ENCODE measurements at places on chromosomes 16 and 17.

DNA sequence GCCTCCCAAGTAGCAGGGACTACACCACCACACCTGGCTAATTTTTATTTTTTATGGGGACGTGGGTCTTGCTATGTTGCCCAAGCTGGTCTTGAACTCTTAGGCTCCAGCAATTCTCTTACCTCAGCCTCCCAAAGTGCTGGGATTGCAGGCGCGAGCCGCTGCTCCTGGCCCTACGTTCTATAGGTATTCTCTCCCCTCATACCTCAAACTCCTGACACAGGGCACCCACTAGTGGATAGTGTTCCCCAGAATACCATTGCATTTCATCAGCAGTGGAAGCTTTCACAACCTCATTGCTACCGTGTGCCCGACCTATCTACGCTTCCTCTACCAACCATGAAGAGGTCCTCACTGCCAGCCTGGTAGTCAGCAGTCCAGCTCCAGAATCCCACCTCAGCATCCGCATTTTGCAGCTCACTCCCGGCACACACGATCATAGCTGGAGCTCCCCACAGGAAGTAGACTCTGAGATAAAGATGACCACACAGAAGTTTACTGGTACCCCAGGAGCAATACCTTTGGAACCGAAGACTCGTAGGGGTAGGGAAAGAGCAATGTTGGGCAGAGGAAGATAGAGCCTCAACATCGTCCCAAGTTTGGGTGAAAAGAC is 9.3 kb downstream of the CTRB2 start:
- DNase-seq = no peak

- DNase-seq = no peak
These were observed 4.2 kb downstream of the RPL13 start for GRCh38 chr16:89564476-89565255.

DNA sequence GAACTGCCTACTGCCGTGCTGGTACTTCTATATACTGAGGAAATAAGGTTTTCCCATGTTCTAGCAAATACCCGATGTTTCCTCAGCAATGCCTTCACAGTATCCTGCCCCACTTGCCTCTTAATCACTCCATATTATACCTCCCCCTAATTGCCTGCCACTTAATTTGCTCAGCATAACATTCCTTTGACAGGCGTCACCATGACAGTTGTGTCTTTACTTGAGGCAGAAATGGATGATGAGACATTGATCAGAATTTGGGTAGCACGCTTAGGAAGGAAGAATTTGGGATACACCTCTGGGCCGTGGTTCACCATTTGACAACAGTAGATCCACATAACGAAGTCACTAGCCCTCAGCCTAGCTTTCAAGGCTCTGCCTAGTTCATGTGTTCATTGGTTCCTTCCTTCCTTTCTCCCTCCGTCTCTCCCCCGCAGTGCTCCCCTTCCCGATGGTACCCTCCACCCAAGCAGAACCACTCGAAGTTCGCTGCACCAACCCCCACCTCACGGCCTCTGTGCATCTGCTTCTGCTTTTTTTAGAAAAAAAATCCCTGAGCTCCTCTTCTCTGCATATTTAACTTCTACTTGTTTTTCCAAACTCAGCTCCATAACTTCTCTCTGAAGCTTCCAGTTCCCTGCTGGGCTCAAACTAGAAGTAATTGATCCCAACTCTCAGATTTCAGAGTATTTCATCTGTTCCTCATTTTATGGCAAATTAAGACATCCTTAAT is 19.4 kb downstream of the IQCK start:
- DNase-seq = no peak

DNA sequence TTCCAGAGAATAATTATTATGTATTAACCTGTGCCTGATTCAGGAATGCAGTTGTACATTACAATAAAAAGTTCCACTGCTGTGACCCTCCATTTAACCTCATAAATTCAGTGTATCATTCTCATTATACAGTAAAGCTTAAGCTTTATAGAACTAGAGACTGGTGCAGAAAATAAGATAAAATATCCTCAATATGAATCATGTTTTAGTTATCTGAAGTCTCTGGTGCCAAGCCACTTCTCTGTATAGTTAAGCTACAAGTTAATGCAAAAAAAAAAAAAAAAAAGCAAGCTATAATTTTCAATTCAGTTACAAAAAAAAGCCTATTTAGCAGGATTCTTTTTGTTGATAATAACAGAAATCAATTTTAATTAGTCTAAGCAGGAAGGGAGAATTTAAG is 22.4 kb upstream of the SMIM36 start:
- no peak for DNase-seq

GRCh38 chr16:9384141-9384540 is 292.7 kb downstream of the HAPSTR1 start:
- no peak for DNase-seq

- peak; percentile 42 for DNase-seq
These were observed 7.6 kb downstream of the UBALD2 start for GRCh38 chr17:76272541-76273444.

DNA sequence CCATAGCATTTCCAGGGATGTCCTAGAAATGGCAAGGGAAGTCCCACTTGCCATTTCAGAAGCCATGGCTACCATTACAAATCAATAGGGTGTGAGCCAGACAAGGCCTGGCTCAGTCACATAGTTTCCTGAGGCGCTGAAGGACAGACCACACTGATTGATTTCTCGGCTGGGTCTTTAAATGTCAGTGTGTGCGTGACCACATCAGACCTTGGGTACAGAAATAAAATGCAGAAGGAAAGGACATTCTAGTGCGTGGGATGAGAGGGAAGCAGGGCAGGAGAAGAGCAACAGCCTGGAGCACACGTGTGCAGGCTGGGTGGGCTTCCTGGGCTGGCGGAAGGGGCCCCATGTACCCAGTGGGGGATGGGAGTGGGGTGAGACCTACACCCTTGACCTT is 58.7 kb upstream of the LYRM9 start:
- no peak for DNase-seq

GRCh38 chr16:56547949-56548567 is 16.8 kb upstream of the MT4 start:
- DNase-seq = no peak

GRCh38 chr17:50279181-50279526 is 4.9 kb downstream of the TMEM92 start:
- no peak for DNase-seq

GRCh38 chr17:57938061-57938502 is 17.1 kb downstream of the CUEDC1 start:
- DNase-seq = no peak

- DNase-seq = no peak
These were observed 89.7 kb downstream of the MARCHF10 start for GRCh38 chr17:62718429-62718828.

GRCh38 chr16:17076092-17076754 is 394.5 kb downstream of the XYLT1 start:
- DNase-seq = no peak

- no peak for DNase-seq
These were observed 364.9 kb upstream of the PMFBP1 start for GRCh38 chr16:72536723-72537435.

DNA sequence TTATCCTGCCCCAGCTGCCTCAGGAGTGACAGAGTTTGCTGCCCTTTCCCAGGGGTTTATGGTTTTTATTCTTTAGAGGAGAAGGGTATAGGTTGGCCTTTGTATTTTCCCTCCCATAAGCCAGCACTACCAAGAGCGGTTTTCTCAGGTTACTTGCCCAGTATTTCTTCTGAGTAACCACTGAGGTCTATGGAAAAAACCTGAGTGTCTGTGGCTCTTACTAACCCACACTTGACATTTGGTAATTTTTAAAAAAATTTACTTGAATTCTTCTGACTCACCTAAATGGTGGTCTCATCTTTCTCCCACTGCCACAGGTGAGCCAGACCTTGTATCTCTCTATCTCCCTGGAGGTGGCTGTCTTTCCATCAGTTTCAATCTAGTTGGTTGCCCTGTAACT is 6.0 kb downstream of the SLC7A6 start:
- DNase-seq = no peak

DNA sequence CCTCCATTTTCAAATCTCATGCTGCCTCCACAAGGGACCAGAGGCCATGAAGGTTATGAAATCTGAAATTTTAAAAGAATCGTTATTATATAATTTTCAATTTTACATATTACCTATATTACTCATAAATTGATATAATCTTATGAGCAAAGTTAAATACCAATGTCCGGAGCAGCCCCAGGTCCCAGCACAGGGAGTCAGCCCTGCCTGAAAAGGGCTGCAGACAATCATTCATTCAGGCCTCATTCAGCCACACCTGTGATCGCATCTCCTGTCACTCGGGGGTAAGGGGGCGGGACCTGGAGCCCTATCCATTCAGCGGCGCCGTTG is 172.5 kb downstream of the AHSP start:
- no peak for DNase-seq

DNA sequence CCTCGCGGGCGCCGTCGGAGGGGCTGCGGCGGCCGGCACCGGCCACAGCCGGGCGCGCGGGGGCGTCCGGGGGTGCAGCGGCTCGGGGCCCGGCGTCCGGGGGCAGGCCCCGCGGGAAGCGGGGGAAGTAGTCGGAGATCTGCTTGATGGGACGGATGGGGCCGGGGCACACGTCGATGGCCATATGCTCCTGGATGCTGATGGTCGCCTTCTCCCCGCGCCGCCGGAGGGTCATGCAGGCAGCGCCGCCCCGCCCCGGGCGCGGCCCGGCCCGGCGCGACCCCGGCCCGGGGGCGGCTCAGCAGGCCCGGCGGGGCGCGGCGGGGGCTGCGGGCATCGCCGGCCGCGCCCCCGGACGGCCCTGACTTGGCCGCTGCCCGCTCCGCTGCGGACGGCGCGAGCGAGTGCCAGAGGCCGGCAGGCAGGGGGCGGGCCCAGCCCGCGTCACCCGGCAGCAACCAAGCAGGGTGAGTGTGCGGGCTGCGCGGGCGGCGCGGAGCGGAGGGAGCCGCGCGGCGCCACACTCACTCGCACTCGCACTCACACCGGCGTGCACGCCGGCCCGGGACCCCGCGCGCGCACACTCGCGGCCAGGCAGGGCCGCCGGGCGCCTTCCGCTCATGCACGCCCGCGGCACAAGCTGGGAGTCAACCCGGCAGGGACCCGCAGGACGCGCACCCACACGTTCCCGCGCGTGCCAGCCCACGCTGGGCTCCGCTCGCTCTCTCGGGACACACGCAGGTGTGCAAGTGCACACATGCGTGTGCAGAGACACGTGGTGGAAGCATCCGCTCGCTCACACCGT is at the start of gene DOC2B:
DOC2B (minus strand) TSS at position 406 of the 805 bp plus-strand sequence; CDS start at position 235, 171 bp downstream.
- DNase-seq = no peak

DNA sequence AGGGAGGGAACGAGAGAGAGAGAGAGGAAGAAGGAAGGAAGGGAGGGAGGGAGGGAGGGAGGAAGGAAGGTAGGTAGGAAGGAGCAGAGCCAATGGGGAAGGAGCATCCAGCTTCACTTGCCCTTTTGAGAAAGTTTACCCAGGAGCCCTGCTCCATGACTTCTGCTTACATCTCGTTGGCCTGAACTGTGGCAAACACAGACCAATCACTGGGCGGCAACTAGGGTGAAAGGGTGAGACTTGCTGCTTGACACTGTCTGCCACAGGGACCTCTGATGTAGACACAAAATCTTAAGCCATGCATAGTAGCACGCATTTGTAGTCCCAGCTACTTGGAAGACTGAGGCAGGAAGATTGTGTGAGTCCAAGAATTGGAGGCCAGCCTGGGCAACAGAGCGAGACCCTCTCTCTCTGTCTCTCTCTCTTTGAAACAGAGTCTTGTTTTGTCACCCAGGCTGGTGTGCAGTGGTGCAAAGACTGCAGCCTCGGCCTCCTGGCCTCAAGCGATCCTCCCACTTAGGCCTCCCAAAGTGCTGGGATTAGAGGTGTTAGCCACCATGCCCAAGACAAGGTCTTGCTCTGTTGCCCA is 19.5 kb upstream of the TUBG2 start:
- no peak for DNase-seq

GRCh38 chr17:63276821-63277220 is 169.3 kb downstream of the CYB561 start:
- DNase-seq = no peak

GRCh38 chr17:19756546-19756945 is 8.4 kb upstream of the ALDH3A1 start:
- DNase-seq = no peak

DNA sequence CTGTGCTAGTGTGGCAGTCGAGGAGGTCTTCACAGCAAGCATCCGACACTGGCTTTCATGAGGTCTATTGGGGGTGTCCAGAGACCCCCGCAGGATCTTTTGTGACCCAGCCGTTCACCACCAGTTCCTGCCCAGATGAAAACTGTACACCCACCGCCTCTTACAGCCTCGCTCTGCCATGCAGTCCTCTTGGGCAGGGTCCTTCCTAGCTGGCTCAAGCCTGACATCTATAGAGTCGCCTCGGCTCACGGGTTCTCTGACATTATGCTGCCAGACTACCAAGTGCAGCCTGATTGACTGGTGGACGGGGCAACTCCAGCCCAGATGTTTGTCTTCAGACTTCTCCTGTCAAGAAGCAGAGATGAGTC is 14.6 kb upstream of the CLEC10A start:
- DNase-seq = no peak

DNA sequence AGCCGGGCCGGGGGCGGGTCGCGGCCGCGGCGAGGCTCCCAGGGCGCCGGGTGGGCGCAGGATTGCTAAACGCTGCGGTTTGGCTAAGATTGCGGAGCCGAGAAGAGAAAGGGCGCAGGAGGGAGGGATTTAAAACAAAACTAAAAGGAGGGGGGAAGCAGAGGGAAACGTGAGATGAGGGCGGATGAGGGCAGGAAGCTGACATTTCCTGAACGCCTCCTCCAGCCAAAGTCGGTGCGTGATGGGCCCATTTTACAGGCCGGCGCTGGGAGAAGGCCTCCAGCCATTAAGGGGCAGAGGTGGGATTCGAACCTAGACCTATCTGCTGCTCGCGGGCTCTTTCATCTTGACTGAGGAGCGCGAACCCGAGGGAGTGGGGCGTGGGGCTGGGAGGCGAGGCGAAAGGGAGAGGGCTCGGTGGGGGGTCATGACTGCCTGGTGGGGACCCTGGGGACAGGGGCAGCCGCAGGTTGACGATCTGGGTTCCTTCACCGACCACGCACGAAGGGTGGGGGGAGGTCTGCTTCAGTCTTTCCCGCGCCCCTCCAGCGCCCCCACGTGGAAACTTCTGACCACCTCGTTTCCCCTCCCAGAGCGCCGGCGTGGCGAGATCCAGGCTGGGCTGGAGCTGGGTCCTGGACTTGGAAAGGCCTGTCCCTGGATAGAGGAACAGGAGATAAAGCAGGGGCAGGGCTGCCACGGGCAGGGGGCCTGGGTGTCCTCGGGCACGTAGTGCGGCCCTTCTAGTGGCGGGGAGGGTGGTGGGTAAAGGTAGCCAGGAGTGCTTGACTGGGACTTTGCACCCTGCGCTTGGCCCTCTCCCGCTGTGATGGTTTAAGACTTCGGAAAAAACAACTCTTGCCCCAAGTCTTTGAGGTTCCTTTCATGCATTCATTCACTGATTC is 3.8 kb upstream of the TAC4 start:
- peak; percentile 41 for DNase-seq

GRCh38 chr17:61087024-61087423 is 312.6 kb upstream of the TBX2 start:
- DNase-seq = no peak

GRCh38 chr17:3683054-3683511 is 12.9 kb downstream of the P2RX5 start:
- peak; percentile 36 for DNase-seq

GRCh38 chr17:79365836-79366770 is 244.7 kb downstream of the RBFOX3 start:
- no peak for DNase-seq

GRCh38 chr16:4212211-4212933 is 29.5 kb downstream of the SRL start:
- no peak for DNase-seq

GRCh38 chr17:43998552-43998951 is 5.9 kb upstream of the NAGS start:
- DNase-seq = no peak

- no peak for DNase-seq
These were observed 10.0 kb downstream of the SRL start for GRCh38 chr16:4231886-4232285.
